ENCODE measurements at places on chromosomes 1 and 21.

DNA sequence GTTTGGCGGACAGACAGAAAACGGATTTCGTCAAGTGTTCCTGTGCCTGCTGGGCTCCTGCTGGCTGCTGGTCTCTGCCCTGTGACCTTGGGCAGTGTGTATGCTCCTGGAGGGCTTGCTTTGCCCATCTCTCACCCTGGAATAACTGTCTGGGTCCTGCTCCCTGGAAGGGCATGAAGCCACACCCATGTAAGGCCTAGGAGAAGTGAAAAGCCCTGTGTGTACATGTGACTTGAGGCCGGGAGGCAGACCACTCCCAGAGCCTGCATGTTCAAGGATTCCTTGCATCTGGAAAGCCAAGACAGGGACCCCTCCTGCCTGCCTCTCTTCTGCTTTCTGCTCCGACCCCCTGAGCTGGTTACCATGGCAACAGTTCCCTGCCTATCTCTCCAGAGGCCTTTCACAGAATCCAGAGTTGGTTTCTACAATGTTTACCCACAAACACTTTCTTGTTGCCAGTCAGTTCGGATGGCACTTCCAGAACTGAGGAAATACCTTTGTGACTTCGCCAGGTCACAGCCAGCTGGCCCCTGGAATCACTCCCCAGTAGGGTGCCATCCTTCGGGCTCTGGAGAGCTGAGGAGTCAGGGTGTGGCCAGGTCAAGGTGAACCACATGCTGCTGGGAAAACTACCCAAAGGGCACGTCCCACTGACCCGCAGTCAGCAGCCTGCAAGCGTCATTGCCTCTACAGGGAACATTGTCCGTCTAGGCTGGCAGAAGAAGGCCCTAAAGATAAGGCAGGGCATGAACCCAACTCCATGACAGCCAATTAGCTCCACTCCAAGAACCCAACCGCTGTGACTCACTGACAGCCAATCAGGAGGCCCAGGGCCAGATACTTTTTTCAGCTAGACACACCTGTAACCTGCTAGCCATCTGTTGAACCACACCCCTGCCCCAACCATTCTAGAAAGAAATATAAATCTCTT, 14.7 kb upstream of the GPR37L1 start:
- DNase-seq, result no peak

- no peak for DNase-seq
These were observed 623.3 kb upstream of the NR5A2 start for GRCh38 chr1:199404191-199404590.

DNA sequence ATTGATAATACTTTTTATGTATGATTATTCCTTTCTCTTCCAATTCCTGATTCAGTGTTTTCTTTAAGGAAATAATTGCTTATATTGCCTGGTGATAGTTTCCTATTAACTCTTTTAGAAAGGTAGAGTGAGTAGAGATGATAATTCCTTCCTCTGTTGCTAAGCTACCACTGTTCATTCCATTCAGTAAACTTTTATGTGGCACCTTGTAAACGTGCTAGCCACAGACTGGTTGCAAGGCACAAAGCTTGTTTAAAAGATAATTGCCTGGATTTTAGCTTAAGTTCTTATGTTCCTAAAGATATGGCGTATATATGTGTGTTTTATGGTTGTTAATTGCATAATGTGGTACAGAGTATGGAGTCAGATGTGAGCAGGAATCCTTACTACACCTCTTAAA, 3.2 kb downstream of the ZFYVE9 start:
- no peak for DNase-seq

DNA sequence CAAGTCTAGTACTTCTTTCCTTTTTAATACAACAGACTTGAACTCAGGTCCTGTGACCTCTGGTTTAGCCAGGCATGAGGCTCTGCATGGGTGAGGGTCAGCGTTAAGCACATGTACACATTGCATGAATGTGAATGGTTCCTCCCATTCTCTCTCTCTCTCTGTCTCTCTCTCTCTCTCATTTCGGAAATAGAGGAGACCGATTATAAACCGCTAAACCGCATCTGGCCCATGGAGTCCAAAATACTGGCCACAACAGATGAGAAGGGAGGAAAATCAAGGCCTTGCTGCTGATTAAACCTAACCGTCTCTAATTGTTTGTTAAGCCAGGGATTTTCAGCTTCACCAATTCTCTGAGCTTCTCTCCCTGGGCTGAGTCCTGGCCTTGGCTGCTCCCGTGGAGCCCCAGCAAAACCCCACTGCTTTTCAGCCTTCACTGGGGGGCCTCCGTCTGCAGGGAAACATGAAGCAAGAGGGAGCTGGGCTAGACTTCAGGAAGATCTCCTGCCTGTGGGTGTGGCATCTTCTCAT, 6.6 kb downstream of the RSPO1 start:
- DNase-seq, result no peak

- no peak for DNase-seq
These were observed 68.2 kb downstream of the LHX9 start for GRCh38 chr1:197985351-197985750.

DNA sequence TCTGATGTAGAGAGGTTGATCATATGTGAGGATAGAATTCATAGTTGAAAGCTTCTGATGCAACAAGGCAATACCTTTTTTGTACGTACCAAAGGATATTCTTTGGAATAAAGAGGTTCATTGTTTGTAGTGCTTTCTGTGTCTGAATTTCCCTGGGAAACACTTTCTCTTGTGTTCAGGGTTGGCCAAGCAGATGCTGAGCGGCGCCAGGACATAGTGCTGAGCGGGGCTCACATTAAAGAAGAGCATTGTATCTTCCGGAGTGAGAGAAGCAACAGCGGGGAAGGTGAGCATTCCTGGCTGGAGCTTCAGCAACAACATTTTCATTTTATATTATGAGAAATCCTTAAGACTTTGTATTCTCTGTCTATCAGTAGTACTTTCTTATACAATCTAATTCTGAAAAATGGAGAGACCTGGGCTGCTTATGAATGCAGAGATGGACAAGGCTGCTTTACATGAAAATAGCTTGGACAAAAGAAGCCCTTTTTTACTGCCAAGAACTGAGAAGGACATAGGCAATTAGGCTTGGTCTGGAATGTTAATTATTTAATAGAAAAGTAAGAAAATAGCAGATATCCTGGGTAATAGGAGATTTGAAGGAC, 85.2 kb downstream of the KIF1B start:
- no peak for DNase-seq

DNA sequence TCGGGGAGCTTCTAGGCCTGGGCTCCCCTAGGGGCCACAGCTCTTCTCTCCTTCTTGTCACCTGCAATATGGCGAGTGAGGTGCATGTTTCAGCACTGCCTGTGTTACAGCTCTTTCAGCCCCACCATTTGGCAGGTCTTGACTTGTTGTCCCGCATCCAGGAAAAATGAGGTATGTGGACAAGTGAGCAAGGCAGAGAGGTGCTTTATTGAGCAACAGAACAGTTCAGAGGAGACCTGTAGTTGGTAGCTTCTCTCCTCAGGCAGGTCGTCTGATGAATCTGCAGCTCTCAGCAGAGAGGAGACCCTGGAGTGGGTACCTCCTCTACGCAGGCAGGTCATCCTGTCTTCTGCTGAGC, 208.2 kb upstream of the USP25 start:
- no peak for DNase-seq

DNA sequence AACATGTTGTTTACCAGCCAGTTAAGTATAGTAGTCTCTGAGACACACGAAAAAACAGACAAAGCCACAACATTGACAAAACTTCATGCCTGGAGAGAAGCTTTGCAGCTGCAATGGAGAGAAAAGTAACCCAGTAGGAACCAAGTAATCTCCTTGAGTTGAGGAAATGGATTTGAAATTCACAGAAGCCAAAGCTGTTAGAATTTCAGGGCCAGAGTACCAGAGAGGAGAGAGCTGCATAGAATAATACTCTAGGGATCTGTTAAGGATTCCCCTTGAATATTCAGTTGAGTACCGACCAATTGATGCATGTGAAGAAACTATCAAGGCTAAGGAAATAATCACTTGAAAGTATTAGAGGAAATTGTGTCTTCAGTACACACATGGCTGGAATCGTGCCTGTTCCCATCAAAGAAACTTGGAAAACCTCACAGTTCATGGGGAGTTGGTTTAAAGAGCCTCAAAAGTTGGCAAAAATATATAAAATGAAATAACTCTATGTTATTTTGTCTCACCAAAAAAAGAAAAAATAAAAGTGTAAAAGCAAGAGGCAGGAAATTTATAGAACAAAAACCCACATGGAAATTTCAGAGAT, 324.0 kb upstream of the NEGR1 start:
- no peak for DNase-seq

DNA sequence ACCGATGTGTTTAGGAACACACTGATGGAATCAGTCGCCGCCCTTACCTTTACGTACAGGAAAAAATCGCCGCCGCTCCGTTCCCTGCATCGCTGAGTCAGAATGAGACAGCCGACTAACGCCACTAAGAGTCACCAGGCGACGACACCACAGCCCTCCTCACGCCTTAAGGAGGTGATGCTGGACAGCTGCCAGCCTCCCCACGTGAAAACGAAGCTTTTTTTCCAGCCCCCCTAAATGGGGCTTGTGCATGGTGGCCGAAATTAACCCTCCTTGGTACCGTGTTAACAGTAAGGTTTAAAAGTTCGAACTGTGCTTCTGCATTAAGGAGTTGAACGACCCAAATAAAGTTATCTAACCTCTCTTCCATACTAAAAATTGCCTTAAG, 511 bp downstream of the DNTTIP2 start:
- peak; percentile 46 for DNase-seq

DNA sequence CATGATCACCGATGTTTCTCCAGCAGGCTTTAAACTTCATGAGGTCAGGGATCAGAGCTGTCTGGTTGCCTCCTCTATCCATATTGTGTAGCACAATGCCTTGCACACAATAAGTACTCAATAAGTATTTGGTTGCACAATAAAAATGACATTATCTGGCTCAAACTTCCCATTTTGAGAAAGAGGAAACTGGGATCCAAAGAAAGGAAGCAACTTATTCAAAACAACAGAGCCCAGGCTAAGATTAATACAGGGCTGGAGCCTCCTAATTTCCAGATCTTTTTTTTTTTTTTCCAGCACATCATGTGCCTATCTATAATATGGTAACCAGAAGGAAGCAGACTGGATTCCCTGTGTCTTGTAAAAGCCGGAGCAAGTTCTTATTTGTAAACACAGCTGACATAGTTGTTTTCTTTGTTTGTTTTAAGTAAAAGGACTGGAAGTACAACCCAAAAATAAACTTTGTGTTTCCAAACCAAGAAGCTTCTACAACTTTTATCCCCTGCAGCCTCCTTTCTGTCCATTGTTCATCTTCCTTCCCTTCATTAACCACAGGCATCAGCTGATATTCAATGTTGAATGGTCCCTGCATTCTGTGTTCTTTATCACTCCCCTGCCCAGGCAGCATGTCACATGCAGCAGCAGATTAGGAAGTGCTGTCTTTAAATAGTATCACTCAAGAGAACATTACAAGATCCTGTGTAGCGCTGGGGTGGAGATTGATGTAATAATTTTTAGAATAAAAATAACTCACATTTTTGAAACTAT, 71.2 kb upstream of the HOOK1 start:
- no peak for DNase-seq

DNA sequence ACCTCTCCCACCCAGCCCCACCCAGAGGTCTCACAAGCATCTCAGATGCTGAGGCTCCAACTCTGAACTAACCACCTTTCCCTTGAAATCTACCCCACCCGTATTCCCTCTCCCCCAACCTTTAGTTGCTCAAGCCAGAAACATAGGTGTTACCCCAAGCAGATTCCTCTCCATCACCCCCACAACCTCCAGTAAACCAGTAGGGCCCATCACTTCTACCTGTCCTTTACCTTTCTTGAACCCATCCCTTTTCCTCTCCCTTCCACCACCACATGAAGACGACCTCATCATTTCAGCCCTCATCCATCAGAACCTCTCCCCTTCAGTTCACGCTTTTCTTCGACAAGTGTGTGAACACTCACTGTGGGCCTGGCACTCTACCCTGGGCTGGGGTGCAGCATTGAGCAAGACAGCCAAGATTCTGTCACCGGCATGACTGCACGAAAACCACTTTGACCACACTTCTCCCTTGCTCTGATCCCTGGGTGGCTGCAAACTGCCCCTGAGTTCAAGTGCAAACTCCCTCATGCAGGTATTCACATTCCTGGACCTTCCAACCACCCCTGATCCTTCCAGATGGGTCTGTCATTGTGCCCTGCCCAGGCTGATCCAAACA, 65.5 kb upstream of the LAPTM5 start:
- DNase-seq, result no peak

GRCh38 chr1:230781131-230781530, 33.9 kb downstream of the CAPN9 start:
- no peak for DNase-seq

GRCh38 chr1:165287329-165287728, 69.2 kb downstream of the LMX1A start:
- DNase-seq, result no peak

- no peak for DNase-seq
These were observed 16.8 kb upstream of the HHAT start for GRCh38 chr1:210311726-210312493.

GRCh38 chr1:148307583-148308185, 155.6 kb upstream of the NBPF11 start:
- no peak for DNase-seq

GRCh38 chr1:81129366-81129765, 671.4 kb upstream of the ADGRL2 start:
- DNase-seq, result no peak

DNA sequence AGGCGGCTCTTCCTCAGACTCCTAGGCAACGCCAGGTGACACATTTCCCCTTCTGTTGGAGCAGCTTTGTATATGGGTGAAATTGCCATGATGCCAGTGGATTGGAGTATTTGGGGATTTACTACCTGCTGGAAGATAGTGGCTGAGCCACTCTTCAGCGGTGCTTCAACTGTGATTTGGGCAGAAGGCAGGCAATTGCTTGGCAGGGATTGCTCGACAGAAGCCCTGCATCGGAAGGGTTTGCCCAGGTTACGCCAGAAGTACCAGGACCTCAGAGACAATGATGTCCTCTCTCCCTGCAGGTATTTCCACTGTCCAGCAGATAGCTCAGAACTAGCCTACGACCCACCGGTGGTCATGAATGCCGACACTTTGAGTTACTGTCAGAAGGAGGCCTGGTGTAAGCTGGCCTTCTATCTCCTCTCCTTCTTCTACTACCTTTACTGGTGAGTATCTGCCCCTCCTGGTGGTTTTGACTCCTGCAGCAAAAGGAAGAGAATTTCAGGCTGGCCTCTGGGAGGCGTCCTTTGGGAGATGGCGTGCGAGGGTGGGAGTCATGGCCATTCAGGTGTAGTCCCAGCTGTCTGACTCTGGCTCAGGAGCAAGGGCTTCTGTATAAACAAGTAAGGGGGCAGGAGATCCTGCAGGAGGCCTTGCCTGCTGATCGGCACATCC, 118.3 kb downstream of the CNIH3 start:
- DNase-seq, result no peak

- DNase-seq, result no peak
These were observed 356.1 kb downstream of the LMO4 start for GRCh38 chr1:87684713-87685205.

DNA sequence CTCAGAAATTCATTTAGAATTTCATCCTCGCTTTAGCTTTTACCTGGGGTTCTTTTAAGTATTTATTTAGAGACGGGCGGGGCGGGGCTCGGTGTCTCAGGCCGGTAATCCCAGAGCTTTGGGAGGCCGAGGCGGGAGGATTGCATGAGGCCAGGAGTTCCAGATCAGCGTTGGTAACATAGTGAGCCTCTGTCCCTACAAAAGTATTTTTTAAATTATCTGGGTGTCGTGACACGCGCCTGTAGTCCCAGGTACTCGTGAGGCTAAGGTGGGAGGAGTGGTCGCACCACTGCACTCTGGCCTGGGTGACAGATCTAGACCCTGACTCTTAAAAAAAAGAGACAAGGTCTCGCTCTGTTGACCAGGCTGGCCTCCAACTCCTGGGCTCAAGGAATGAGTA, 942 bp upstream of the RSBN1 start:
- no peak for DNase-seq

GRCh38 chr1:208803011-208803811, 559.0 kb upstream of the PLXNA2 start:
- no peak for DNase-seq
